ENCODE measurements at places on chromosomes 7 and 10. TPM values are rescaled to one million over a fixed set of nuclear protein-coding genes. Genes with fewer than 3 reads are reported as not detected.

MSMB gene
- not detected for total RNA-seq

DNA sequence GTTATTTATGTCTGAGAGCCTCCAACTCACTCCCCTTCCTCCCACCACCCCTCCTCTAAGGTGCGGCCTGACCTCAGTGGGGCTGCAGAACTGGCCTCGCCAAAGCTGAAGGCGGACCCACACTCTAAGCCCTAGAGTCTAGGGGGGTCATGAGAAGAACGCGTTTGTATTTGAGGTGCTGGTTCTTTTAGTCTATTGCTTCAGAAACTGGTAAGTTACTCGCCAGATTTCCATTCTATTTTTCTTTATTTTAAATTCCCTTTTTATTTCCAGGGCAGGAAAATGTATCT is 357.5 kb downstream of the DNAJB6 start:
- H3K4me1 ChIP-seq: peaks cover 4% of the 10 kb centered on the region
- no peaks in the 10 kb centered on the region for H3K36me3 ChIP-seq

GRCh38 chr10:77355844-77356243 is 281.8 kb downstream of the KCNMA1 start:
- H3K4me3 ChIP-seq: no peak overlapping the region
- no peaks in the 10 kb centered on the region for H3K36me3 ChIP-seq
- H3K27ac ChIP-seq: no peak overlapping the region

FBXO24 gene
- total RNA-seq: 0.41 TPM

TRIM74 gene
- total RNA-seq: 2.1 TPM

DNA sequence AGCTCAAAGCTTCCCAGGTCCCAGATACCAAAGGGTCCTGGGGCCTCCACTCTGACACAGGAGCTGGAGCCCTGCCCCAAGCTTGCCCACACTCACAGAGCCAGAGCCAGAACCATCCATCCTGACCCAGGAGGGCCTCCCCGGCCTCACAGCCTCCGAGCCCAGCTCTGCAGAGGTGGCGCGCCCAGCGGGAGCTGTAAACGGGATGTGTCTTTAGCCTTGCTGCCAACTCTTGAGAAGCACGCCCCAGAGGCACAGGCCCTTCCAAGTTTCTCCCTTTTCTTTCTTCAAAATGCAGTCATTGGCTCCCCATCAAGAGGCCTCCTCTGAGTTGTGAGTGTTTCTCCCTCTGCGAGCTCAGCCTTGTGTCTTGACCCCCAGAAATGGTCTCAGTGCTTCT is 75.0 kb downstream of the PDGFA start:
- H3K27ac ChIP-seq: no peak overlapping the region
- no peaks in the 10 kb centered on the region for H3K36me3 ChIP-seq
- H3K4me1 ChIP-seq: no peaks in the 10 kb centered on the region
- H3K4me3 ChIP-seq: no peak overlapping the region
- no peak for DNase-seq

GRCh38 chr10:5531558-5532306 is 7.0 kb downstream of the CALML3 start:
- no peaks in the 10 kb centered on the region for H3K36me3 ChIP-seq
- H3K4me3 ChIP-seq: no peak overlapping the region
- peaks cover 12% of the 10 kb centered on the region for H3K4me1 ChIP-seq
- peaks cover 4% of the 10 kb centered on the region for H3K27me3 ChIP-seq
- no peak overlapping the region for H3K27ac ChIP-seq

DNA sequence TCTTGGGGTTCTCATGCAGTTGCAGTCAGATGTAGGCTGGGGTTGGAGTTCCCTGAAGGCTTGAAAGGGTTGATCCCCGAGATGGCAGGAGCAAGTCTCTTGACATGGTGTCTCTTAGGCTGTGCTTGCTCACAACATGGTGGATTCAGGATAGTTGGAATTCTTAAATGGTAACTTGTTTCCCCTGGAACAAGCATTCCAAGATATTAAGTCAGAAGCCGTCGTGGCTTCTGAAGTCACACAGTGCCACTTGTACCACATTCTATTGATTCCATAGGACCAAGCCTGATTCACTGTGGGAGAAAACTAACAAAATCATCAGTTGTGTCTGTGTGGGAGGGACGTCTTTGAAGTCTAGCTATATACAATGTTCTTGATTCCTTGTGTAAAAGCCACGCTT is 3.5 kb upstream of the SLC35B4 start:
- H3K36me3 ChIP-seq: no peaks in the 10 kb centered on the region
- H3K27ac ChIP-seq: no peak overlapping the region
- peaks cover 6% of the 10 kb centered on the region for H3K27me3 ChIP-seq
- no peak for DNase-seq
- no peak overlapping the region for H3K4me3 ChIP-seq
- H3K4me1 ChIP-seq: peaks cover 13% of the 10 kb centered on the region

DNA sequence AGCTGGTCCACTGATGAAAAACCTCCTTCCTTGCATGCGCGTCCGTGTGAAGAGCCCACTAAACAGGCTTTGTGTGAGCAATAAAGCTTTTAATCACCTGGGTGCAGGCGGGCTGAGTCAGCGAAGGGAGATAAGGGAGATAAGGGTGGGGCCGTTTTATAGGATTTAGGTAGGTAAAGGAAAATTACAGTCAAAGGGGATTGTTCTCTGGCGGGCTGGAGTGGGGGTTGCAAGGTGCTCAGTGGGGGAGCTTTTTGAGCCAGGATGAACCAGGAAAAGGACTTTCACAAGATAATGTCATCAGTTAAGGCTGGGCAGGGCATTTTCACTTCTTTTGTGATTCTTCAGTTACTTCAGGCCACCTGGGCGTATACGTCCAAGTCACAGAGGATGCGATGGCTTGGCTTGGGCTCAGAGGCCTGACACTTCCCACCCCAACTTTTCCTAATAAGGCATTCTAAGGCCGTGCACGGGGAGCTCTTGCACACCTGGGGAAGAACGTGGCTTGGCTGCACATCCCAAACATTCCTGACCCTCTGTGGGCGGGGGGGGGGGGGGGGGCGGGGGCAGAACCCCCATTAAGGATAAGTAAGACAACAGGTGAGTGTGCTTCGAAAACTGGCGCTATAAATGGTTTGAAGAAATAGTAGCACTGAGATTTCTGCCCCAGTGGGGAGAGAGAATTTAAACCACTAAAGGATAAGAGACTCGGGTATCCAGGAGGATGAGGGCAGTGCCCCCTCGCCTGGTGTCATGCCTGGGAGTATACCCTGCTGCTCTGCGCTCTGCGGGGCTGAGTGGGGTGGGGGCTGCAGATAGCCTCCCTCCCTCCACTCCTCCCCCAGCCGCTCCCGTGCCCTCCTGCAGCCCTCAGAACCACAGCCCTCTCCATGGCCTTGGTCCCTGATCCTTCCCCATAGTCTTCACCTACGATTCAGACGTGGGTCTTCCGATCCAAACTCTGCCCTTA is 217.6 kb downstream of the MLLT10 start:
- peaks cover 13% of the 10 kb centered on the region for H3K36me3 ChIP-seq
- H3K27me3 ChIP-seq: no peaks in the 10 kb centered on the region
- no peak for DNase-seq

Measured in progenitor cell of endocrine pancreas (in vitro differentiated cells).